Renal cortical epithelial cell (primary cell): ENCODE measurements at places on chromosomes 5 and 9. TPM values are rescaled to one million over a fixed set of nuclear protein-coding genes. Genes with fewer than 3 reads are reported as not detected.
A peak's percentile ranks its signal among the peaks of the same experiment; 100 is the strongest.

DNA sequence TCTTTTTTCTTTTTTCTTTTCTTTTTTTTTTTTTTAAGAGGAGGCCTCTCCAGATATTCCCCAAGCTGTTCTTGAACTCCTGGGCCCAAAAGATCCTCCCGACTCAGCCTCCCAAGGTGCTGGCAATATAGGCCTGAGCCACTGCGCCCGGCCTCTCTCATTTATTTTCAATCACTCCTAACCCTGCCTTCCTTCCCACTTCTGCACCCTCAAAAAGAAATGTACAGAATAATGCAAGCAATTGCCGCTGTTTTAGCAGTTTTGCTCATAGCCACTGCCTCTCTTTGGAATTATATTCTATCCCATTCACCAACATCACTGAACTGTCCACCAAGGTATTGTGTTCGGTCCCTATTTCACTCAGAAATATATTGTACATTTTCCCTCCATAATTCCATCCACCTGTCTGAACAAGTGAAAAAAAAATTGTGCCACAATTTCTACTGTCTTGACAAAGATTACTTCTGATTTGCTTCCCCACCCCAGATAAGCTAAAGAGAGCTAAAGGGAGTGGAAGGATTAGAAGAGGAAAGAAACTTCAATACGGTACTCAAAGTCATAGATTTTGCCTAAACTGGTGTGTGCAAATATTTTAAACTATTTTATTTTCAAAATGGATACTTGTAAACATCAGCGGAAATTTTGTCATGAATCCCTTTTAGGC lies 1.9 kb downstream of the FNBP1 start:
- DNase-seq, result no peak

- DNase-seq, result peak; percentile 40
Measured at GRCh38 chr9:128164307-128164885, 4.3 kb downstream of the BBLN start.

DNA sequence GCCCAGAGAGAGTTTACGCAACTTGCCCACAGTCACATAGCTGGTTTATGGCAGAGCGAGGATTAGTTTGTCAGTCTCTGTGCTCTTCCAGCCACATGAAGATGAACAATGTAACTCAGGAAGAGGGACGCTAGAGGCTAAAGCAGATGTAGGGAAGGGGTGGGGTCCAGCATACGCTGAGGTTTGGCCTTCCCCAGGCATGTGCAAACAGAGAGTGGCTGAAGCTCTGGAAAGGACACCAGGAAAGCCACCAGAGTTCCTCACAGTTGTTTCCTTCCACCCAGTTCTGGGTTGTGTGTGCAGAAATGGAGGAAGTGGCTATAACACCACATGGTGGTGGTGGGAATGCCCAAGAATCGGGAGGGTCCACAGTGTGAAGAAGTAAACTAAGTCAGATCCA lies 60.0 kb downstream of the SNX18 start:
- DNase-seq, result no peak

DNA sequence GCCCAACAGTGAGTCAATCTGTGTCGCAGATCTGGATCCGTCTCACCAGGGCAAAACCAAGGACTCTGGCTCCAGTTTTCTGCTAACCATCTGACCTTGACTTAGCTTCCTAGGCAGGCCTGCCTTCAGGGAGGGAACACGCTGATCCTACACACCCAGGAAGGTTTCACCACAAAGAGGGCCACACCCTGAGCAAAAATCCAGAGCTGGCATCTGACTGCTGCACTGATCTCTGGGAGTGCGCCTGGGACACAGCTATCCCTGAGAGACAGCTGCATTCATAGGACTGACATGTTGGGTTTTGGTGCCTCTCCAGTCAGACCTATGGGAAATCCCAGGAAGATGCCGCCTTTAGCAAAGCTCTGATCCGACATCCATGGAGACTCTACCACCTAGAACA lies 47.5 kb downstream of the CDK5RAP2 start:
- DNase-seq, result peak; percentile 57

DNA sequence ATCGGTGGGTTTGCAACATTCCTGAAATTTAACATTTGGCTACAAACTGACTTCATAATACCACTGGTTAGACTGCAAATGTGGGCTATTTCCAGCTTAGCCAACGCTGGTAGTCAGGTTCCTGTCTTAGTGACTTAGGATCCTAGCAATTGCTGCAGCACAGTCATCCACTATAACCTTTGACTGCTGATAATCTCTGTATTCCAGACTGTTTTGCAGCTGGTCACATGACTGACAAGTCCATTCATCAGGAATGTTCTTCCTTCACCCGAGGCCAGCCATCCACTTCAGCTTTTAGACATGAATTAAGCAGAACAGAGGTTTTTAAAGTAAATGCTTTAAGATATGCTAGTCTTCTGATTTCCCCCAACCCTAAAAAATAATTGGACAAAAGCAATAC lies 425.9 kb upstream of the MPDZ start:
- no peak for DNase-seq

GRCh38 chr9:131733541-131734061 lies 6.3 kb downstream of the RAPGEF1 start:
- peak; percentile 99 for DNase-seq

DNA sequence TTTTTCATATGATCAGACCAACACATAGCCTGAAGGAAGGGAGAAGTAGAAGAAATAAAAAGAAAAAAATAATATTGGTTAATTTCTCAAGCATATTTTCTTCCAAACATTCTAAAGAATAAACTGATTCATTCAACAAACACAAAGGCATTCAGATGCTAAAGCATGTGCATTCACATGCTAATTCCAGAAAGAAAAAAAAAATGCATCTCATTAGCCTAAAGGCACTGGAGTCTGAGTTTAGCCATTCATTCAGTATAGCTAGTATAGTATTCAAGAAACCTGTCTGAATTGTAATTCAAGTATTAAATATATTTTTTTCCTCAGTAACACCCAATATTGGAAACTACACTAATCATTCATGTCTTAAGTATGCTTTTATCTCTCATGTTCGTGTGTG lies 61.0 kb upstream of the FER start:
- no peak for DNase-seq

The RARS1 gene
- 153 and 373 TPM in 2 replicates for total RNA-seq

The AGXT2 gene
- 0.20 TPM in 1 of 2 replicates, not detected in the other for total RNA-seq

The TAF11L13 gene
- not detected in 2 replicates for total RNA-seq
